Esophagus squamous epithelium (tissue), 5 donors: ENCODE measurements at places on chromosomes 12 and 14.

- no peak for DNase-seq
Measured at GRCh38 chr12:95742586-95742985, 48.0 kb downstream of the NTN4 start.

GRCh38 chr12:92989715-92990484 is 60.8 kb upstream of the EEA1 start:
- DNase-seq: no peak

DNA sequence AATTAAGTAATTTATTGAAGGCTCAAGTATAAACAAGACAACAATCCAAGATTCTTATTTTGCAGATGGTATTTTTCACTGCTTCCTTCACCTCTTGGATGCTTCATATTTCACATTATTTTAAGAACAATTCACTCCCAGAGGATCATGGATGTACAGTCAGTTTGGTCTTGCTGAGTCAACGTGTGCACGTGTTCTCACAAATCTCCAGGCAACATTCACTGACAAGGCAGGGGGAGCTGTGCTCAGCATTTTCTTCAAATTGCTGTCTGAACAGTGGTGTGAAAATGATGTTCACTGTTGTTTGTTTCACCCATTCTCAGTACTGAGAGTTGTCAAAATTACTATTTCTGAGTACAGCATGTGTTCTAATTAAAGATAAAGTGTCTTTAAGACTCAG is 118.3 kb upstream of the SLC38A4 start:
- no peak for DNase-seq

DNA sequence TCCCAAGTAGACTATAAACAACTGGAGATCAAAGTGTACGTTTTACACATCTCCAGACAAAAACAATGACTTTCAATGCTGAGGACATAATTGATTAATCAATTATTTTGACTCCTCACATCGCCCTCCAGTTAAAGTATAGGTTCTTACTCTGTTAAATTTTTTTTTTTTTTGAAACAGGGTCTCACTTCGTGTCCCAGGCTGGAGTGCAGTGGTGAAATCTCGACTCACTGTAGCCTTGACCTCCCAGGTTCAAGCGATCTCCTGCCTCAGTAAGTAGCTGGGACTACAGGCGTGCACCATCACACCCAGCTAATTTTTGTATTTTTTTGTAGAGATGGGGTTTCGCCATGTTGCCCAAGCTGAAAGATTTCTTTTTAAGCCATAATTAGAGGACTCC is 938 bp upstream of the CCNB1IP1 start:
- no peak for DNase-seq

DNA sequence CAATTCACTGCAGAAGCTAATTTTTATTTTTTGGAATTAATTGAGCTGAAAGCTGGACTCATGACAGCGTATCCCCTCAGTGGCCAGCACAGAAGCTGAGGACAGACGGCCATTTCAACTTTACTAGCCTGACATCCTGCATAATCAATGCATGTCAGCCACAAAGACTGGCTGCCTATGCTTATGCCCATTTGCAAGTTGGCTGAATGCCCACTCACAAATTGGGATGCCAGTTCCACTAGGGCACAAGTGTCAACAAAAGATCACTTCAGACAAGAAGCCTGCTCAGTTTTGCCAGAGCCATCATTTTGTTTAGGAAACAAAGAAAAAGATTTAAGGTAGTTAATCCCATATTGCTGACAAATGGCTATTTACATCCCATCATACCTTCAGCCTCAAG is 417.6 kb downstream of the NOVA1 start:
- no peak for DNase-seq

DNA sequence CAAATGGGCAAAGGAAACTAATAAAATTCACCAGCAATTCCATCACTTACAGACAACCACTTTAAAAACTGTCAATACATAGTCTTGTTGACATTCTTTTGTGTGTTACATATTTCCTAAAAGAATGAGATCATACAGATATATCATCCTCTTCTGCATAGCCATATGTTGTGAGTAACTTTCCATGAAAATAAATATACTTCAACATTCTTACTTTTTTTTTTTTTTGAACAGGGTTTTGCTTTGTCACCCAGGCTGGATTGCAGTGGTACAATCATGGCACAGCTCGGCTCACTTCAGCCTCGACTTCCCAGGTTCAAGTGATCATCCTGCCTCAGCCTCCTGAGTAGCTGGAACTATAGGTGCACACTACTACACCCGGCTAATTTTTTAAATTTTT is 20.9 kb downstream of the ZC2HC1C start:
- DNase-seq: no peak

DNA sequence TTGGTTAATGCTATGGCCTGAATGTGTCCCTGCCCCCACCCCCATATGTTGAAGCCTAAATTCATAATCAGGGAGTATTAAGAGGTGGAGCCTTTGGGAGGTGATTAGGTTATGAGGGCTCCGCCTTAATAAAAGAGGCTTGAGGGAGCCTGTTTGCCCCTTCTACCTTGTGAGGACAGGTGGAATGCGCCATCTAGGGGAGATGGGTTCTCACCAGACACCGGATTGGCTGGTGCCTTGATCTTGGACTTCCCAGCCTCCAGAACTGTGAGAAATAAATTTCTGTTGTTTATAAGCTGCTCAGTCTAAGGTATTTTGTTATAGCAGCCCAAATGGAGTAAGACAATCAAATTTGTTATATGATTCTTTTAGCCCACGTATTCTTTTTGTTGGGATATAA is 148.3 kb downstream of the PTCSC3 start:
- no peak for DNase-seq

- no peak for DNase-seq
Measured at GRCh38 chr12:93243689-93244513, 133.8 kb upstream of the NUDT4 start.

DNA sequence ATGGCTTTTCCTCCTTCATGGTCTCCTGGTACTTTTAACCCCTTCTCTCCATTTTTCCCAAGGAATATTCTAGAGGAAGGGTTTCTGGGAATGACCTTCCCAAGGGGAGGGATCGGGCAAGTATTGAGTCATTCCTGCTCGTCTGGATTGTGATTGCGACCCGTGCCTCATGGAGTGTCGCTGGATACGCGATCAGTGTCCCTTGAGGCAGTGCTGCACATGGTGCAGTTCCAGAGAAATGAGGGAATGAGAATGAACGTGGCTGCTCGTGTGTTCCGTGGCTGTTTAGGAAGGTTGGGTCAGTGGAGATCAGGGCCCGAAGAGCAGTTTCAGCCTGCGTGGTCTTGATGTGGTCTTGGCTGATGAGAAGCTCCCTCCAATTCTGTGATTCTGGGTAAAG is 234.4 kb downstream of the CACNA1C start:
- no peak for DNase-seq

GRCh38 chr12:70571029-70571428 is 66.2 kb downstream of the PTPRB start:
- no peak for DNase-seq
